ENCODE measurements at places on chromosomes 1 and 21.

DNA sequence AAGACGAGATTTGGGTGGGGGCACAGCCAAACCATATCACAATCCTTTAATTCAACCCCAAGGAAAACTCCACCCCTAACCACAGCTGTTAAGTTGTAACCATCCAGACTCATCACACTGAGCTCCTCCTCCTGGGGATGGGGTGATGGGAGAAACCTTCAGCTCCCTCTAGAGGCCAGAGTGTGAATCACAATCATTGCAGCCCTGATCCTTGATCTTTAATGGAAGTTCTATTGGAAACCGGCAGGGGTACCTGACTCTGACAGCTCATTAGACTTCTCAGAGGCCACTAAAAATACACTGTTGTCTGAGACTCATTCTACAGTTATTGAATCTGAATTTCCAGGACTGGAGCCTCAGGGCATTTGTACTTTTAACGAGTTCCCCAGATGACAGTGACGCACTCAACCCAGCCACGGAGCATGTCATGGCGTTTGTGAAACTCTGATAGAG lies 127.2 kb downstream of the IGSF21 start:
- H3K27ac ChIP-seq = no peak overlapping the region
- no peak overlapping the region for H3K4me3 ChIP-seq
- H3K36me3 ChIP-seq = peaks cover 4% of the 10 kb centered on the region
- DNase-seq = peak; percentile 92

DNA sequence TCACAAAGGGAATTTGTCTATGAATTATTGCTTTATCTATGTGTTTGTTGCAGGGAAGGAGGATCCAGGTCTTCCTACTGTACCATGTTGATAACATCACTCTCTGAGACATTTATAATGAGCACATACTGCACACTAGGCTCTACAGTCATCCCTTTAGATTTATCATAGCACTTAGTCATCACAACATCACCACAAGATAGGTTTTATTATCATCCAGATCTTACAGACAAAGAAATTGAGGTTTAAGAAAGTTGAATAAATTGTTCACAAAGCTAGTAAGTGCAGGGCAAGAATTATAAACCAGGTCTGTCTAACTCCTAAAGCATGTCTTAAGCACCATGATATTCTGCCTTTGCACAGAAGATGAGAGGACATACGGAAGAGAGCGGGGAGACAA lies 121.1 kb upstream of the ST6GALNAC5 start:
- DNase-seq = no peak
- no peaks in the 10 kb centered on the region for H3K36me3 ChIP-seq
- H3K4me3 ChIP-seq = no peak overlapping the region

DNA sequence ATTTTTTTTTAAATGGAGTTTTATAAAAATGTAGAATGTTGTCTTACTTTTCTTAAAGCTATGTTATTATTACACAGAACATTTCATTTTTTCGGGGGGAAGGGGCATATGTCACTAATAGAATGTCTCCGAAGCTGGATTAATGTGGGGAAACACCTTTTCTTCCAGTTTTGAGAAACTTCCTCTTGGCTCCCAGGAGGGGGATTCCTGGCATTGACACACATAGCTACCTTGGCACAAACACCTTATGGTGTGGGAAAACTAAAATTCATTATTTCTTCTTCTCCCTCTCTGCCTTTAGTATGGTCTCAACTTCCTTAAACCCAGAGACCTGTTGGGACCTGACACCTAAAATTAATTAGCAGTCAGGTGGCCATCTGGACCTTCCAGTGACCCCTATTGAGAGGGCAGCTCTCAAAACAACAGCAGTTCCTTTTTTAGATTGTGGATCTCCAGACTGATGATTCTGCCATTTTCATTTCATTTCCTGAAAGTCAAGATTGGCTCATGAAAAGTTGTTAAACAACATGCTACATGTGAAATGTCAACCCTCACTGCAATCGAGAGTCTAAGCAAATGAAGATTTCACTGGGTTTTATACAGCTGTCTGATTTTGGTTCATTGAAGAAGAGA lies 70.1 kb upstream of the EDEM3 start:
- no peaks in the 10 kb centered on the region for H3K4me1 ChIP-seq
- no peak for DNase-seq
- H3K27ac ChIP-seq = no peak overlapping the region
- no peaks in the 10 kb centered on the region for H3K27me3 ChIP-seq
- H3K36me3 ChIP-seq = no peaks in the 10 kb centered on the region

DNA sequence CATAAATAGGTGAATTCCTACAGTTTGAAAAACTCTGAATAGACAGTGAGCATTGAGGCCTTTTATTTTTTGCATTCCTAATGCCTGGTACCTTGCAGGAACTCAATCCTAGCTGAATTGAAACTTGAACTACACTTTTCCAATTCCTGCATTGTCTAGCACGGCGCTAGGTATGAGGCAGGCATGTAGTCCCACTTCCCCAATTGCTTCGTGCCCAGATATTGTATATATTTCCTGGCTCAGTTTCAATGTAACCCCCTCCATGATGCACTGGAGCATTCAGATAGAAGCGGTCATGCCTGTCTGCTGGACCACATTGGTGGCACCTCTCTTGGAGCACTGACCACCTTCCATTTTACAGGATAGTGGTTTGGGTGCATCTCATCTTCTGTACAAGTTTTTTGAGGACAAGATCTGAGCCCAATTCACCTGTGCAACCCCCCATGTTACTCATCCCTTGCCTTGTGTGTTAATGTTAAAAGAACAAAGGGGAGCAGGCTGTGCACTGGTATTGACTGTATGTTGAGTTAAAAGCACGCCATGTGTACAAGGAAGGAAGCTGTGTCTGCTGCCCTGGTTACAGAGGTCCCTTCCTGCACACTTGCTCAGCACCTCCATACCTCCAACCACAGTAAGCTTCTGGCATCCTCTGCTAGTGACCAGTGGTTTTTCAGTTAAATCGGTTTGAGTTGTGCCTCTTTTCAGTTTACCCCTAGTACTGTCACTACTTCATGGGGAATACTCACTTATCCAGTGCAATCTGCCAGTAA lies 10.0 kb upstream of the RAB7B start:
- H3K27ac ChIP-seq = no peak overlapping the region
- DNase-seq = no peak
- no peaks in the 10 kb centered on the region for H3K4me1 ChIP-seq
- H3K27me3 ChIP-seq = no peaks in the 10 kb centered on the region
- H3K36me3 ChIP-seq = no peaks in the 10 kb centered on the region
- H3K4me3 ChIP-seq = no peak overlapping the region

GRCh38 chr1:30525971-30526651 lies 197.3 kb downstream of the MATN1 start:
- no peak overlapping the region for H3K4me3 ChIP-seq
- no peak overlapping the region for H3K27ac ChIP-seq
- no peaks in the 10 kb centered on the region for H3K27me3 ChIP-seq
- no peak for DNase-seq
- no peaks in the 10 kb centered on the region for H3K4me1 ChIP-seq

GRCh38 chr1:150282558-150282958 lies 204 bp downstream of the CIART start:
- H3K4me3 ChIP-seq = peak overlapping the region; percentile 60
- no peak for DNase-seq
- peaks cover 13% of the 10 kb centered on the region for H3K27me3 ChIP-seq

DNA sequence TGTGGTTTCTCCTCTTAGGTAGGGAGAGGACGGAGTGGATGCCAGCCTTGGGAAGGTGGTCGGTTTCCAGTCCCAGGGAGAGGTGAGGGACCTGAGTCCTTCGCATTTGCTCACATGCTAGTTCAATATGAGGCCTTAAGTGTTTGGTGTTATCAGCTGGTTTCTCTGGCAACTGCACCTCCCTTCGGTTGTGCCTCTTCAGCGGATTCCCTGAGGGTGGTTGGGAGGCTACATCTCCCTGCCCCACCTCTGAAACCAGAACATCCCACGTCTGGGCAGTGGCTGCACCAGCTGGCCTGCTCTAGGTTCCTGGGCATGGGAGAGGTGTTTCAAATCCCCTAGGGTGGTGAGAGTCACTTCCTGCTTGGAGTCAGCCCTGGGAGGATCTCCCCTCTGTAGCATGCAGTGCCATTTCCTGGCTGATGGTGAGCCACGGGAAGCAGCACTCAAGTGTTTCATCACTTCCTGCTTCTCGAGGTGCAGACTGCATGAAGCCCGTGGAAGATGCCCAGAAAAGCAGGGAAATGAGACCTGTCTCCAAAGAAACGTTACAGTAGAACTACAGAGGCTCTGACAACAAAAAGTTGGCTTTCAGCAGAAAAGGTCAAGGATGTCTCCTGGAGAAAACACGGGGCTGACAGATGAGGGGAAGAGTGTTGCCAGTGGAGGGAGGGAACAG lies 4.5 kb downstream of the TMEM125 start:
- no peaks in the 10 kb centered on the region for H3K27me3 ChIP-seq
- H3K4me3 ChIP-seq = no peak overlapping the region
- H3K4me1 ChIP-seq = peaks cover 14% of the 10 kb centered on the region
- H3K27ac ChIP-seq = no peak overlapping the region
- DNase-seq = peak; percentile 33

DNA sequence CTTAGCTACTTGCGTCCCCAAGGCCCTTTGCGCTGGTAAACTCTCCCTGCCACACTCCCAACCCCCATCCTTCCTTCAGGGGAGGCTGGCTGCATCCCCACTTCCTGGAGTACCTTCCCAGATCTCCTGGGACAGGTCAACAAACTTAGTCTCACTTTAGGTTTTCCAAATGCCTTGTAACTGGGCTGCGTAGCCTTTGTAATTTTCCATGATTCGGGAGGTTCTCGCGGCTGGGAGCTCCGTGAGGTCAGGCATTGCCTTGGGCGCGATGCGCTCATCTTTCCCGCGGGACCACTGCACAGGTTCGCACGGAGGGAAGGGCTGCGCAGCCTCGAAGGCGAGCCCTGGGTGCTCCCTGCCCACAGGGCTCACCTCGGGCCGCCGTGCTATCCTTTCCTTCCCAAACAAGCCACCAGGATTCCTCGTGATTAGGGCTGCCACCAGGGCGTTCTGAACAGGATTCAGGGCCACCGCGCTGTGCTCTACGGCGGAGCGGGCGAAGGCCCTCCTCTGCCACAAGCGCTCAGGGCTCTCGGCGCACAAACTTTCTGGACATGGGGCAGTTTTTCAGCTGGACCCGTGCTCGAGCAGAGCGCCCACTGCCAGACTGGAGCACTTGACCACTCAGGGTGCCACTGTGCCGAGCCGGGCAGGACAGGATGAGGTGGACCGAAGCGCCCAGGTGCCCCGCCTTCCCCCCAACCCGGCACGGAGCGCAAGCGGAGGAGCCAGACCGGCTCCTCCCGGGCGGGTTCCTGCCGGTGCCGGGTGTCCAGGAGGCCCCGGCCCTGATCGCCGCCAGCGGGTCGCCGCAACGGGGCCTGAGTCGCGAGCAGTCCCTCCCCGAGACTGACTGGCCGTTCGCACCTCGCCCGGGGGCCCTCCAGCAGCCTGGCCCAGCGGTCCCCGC lies 1.1 kb downstream of the TMPRSS2 start:
- peaks cover 44% of the 10 kb centered on the region for H3K27me3 ChIP-seq
- peak; percentile 63 for DNase-seq
- no peak overlapping the region for H3K27ac ChIP-seq

GRCh38 chr1:113786069-113786468 lies 26.2 kb downstream of the RSBN1 start:
- peaks cover 16% of the 10 kb centered on the region for H3K4me1 ChIP-seq
- no peaks in the 10 kb centered on the region for H3K27me3 ChIP-seq
- no peak overlapping the region for H3K4me3 ChIP-seq
- peak; percentile 32 for DNase-seq
- no peaks in the 10 kb centered on the region for H3K36me3 ChIP-seq
- H3K27ac ChIP-seq = no peak overlapping the region

DNA sequence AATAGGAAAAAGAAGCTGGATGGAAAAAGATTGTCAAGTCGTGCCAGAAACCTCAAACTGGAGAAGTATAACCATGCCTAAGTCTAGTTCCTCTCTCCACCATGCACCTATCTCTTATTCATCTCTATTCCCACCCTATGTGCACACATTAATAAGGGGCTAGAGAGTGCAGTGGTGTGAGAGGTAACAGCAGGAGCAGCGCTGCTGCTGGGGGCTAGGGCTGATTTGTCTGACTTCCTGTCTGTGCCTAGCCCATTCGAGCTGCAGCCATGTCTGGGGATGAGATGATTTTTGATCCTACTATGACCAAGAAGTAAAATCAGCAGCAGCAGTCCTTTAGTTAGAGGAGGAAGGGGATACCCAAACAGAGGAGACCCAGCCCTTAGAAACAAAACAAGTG lies 43.0 kb downstream of the TRIM33 start:
- no peak overlapping the region for H3K27ac ChIP-seq
- no peaks in the 10 kb centered on the region for H3K36me3 ChIP-seq
- H3K4me3 ChIP-seq = no peak overlapping the region
- H3K4me1 ChIP-seq = peaks cover 22% of the 10 kb centered on the region
- no peaks in the 10 kb centered on the region for H3K27me3 ChIP-seq

GRCh38 chr1:205343431-205344065 lies 13.2 kb downstream of the KLHDC8A start:
- peaks cover 50% of the 10 kb centered on the region for H3K27me3 ChIP-seq
- peak overlapping the region; percentile 75 for H3K4me3 ChIP-seq
- H3K4me1 ChIP-seq = peaks cover 28% of the 10 kb centered on the region
- H3K27ac ChIP-seq = no peak overlapping the region
- DNase-seq = peak; percentile 78

GRCh38 chr1:231701306-231701705 lies 74.7 kb downstream of the DISC1 start:
- H3K27me3 ChIP-seq = no peaks in the 10 kb centered on the region
- DNase-seq = no peak
- H3K4me3 ChIP-seq = no peak overlapping the region
- H3K36me3 ChIP-seq = no peaks in the 10 kb centered on the region
- no peaks in the 10 kb centered on the region for H3K4me1 ChIP-seq

- H3K4me1 ChIP-seq = no peaks in the 10 kb centered on the region
- H3K36me3 ChIP-seq = no peaks in the 10 kb centered on the region
- no peak overlapping the region for H3K27ac ChIP-seq
Measured at GRCh38 chr1:157880621-157881020, 39.0 kb upstream of the CD5L start.

- H3K27ac ChIP-seq = no peak overlapping the region
- H3K4me1 ChIP-seq = no peaks in the 10 kb centered on the region
- H3K36me3 ChIP-seq = no peaks in the 10 kb centered on the region
- H3K4me3 ChIP-seq = no peak overlapping the region
- DNase-seq = no peak
Measured at GRCh38 chr1:205541161-205541886, 36.9 kb downstream of the CDK18 start.

- no peaks in the 10 kb centered on the region for H3K27me3 ChIP-seq
- no peak for DNase-seq
- H3K36me3 ChIP-seq = peaks cover 24% of the 10 kb centered on the region
- peaks cover 29% of the 10 kb centered on the region for H3K4me1 ChIP-seq
- peak overlapping the region; percentile 95 for H3K27ac ChIP-seq
- peak overlapping the region; percentile 79 for H3K4me3 ChIP-seq
Measured at GRCh38 chr1:43651188-43651587, 1.2 kb downstream of the KDM4A start.

DNA sequence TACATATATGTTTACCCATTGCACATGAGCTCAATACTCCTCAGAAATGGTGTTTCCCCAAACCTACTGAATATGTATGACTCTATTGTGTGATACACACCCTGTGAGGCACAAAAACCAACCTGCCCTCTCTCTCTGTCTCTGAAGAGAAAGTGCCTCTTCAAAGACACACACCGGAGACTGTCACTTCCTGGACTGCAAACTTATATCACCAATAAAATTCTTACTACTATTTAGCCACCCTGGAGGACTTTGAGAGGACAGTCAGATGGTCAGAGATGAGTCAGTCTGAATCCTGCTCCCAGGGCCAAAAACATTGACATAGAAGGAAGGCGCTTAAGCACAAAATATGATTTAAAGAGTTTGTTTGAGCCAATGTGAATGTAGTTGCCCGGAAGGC lies 110.4 kb downstream of the PPIAL4G start:
- H3K4me1 ChIP-seq = no peaks in the 10 kb centered on the region
- H3K27me3 ChIP-seq = no peaks in the 10 kb centered on the region
- no peak overlapping the region for H3K4me3 ChIP-seq
- H3K36me3 ChIP-seq = no peaks in the 10 kb centered on the region
- no peak overlapping the region for H3K27ac ChIP-seq
- DNase-seq = no peak
